Stimulated activated CD8-positive, alpha-beta memory T cell treated with anti-CD3 and anti-CD28 coated beads, Interleukin-15, amount 100 ng/mL, for 48 hours (primary cell): ENCODE measurements at places on chromosomes 13 and 19.

GRCh38 chr19:3479834-3480215 lies 500 bp downstream of the SMIM24 start:
- DNase-seq, result no peak

GRCh38 chr19:45305007-45305406 lies 17.7 kb downstream of the CKM start:
- DNase-seq, result no peak

GRCh38 chr13:68257111-68257842 lies 1027.1 kb upstream of the PCDH9 start:
- DNase-seq, result no peak

DNA sequence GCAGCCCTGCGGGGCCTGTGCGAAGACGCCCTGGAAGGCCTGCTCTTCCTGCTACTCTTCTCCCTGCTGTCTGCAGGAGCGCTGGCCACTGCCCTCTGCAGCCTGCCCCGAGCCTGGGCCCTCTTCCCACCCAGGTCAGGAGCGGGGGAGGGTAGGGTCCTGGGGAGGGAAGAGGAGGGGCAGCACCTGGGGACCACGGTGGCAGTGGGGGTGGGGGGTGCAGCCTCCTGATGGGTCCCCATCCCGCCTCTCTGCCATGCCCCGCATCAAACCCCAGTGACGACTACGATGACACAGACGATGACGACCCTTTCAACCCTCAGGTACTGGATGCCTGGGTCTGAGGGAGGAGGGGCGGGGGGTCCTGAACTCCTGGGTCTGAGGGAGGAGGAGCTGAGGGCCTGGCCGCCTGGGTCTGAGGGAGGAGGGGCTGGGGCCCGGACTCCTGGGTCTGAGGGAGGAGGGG lies 13.4 kb upstream of the LENG8 start:
- no peak for DNase-seq

DNA sequence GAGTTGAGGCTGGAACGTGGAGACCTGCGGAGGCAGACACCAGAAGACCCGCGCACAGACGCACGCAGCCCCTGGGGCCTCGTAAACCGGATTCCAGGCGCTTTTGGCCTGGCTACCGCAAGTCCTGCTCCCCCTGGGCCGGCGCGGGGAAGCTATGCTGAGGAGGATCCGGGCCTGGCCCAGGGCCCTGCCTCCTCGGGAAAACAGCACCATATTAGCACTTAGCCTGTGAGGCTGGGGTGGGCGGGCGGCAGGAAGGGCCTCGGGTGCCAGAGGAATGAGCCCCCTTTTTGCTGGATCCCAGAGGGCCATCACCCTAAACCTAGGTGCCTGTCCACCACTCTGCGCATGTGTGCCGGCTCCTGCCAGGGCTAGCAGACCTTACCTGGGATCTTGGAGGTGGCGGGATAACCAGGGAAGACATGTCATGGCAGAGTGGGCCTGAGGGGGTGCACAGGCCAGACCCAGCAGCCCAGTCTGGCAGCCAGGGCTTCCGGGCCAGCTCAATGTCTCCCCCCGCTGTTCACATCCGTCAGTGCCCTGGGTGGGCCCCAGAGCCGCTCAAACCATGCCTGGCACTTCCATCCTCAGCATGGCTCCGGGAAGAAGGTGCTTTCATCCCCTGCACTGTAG lies 7.3 kb downstream of the ELOF1 start:
- no peak for DNase-seq

DNA sequence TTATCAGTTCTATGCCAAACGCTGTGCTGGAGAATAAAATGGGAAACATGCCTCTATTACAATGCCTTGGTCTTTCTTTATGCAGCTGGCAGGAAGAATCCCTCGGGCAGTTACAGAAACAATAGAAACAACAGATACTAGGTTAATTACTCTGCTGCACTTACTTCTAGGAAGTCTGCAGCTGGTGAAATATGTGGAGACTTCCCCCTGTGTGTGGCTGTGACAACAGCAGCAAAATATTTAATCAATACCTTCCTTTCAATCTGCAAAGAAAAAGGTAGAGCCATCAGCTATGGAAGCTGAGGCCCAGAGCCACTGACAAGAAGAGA lies 9.9 kb downstream of the STOML3 start:
- no peak for DNase-seq

DNA sequence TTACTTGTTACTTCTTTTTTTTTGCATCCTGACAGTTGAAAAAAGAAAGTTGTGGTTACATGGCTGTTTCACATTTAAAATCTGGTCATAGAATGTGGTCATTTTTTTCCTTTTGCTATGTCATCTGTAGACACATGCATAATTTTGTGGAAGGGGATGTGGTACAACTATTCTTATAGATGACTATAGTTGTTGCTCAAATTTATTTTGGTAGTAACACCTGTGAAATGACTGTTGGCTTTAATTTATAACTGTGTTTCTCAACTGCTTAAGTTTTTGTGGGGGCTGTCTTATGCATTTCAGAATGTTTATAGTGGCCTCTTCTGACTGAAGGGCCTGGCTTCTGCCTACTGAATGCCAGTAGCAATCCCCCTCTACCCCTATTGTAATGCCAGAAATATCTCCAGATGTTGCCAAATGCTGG lies 130.5 kb downstream of the PAN3 start:
- DNase-seq, result no peak

- DNase-seq, result no peak
Observed at GRCh38 chr19:13002166-13002898, 7.1 kb downstream of the NFIX start.

DNA sequence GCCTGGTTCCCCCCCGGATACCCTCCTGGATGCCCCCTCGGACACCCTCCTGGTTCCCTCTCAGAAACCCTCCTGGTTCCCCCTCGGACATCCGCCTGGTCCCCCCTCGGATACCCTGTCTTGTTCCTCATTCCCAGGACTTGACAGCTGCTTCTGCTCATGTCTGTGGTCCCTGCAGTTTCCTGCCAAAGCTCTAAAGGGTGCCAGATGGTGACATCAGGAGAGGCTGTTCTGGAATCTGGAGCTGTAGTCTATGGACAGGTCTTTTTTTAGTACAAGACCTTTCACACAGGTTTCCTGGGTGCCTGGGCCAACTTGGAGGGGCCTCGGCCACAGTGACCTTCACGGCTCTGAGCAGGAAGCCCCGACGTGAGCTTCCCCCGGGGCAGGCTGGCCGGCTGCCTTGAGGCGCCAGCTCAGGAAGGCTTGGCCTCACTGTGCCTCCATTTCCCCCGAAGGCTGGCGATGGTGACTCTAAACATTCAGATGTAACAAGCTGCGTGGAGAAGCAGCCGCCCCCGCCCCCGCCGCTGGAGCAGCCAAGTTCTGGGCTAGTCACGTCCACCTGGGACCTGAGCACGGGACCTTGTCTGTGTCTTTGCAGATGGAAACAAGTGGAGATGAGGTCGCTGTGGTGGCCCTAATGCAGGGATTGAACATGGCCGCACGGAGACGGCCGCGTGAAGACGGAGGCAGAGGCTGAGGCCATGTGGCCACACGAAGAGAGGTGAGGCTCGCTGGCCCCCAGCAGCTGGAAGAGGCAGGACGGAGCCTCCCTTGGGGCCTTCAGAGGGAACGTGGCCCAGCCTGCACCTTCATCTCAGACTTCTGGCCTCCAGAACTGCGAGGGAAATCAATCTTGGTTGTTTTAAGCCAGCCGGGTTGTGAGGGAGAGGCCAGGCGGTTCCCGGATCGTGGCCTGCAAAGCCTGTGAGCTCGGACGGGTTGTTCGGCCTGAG lies 12.7 kb downstream of the SGTA start:
- no peak for DNase-seq

GRCh38 chr13:63910511-63910910 lies 2494.9 kb upstream of the PCDH20 start:
- DNase-seq, result no peak

- no peak for DNase-seq
Observed at GRCh38 chr13:35894636-35895035, 236.5 kb downstream of the DCLK1 start.

DNA sequence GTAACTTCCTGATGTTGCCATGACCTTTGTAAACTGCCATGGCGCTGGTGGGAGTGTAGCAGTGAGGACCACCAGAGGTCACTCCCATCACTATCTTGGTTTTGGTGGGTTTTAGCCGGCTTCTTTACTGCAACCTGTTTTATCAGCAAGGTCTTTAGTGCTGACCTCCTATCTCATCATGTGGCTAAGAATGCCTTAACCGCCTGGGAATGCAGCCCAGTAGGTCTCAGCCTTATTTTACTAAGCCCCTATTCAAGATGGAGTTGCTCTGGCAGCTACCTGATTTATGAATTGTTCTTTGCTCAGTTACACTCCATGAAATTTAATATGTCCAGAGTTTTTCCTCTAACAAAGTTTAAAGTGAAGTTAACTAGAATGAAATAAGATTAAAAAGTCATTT lies 4.6 kb upstream of the EPS15L1 start:
- no peak for DNase-seq

GRCh38 chr19:48926909-48927308 lies 6.6 kb upstream of the DHDH start:
- DNase-seq, result no peak

- DNase-seq, result no peak
Observed at GRCh38 chr19:10316229-10317044, 622 bp upstream of the FDX2 start.

DNA sequence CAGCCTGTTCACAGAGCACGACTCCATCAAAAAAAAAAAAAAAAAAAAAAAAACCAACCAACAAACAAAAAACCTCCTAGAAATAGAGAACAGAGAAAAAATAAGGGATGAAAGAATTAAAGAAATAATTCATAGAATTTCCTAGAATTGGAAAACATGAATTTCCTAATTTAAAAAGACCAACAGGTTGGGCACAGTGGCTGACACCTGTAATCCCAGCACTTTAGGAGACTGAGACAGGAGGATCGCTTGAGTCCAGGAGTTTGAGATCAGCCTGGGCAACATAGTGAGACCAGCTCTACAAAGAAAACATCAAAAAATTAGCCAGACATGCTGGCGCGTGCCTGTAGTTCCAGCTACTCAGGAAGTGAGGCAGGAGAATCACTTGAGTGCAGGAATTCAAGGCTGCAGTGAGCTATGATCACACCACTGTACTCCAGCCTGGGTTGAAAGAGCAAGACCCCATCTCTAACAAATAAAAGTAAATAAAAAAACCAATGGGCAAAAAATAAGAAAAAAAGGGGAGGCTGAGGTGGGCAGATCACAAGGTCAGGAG lies 6.5 kb downstream of the SPART start:
- DNase-seq, result no peak

- no peak for DNase-seq
Observed at GRCh38 chr13:39874331-39875053, 219.0 kb downstream of the COG6 start.

DNA sequence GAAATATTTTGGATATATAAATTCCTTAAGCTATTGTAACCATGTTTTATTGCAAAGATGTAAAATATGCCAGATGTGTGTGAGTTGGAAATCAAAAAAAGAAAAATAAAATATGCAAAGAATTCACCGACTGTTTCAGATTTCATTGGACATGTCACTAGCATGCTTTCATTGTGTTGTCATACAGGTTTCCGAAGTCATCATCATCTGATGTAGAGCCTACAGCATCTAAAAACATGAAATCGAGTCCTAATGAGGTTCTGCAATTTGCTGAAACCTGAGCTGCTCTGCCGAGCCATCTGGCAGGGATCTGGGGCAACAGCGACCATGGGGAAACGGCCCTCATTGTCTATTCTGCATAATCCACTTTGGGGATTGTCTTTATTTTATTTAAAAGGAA lies 196.1 kb upstream of the MAB21L1 start:
- no peak for DNase-seq

DNA sequence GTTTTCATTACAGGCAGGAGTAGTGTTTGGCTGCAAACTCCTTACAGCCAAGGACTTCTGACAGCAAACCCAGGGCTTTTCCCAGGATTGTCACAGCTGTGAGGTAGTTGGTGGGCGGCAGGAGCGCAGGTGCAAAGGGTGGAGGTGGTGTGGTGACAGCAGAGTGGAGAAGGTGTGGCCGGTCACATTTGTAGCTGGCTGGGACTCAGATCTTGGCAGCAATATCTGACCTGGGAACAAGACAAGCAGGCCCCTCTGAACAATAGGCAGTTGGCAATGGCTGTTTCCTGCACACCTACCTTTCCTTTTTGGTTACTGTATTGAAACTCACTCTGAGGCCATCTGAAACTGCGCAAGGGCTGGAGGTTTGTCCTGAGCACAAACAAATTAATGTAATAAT lies 327.3 kb downstream of the COG6 start:
- DNase-seq, result no peak

DNA sequence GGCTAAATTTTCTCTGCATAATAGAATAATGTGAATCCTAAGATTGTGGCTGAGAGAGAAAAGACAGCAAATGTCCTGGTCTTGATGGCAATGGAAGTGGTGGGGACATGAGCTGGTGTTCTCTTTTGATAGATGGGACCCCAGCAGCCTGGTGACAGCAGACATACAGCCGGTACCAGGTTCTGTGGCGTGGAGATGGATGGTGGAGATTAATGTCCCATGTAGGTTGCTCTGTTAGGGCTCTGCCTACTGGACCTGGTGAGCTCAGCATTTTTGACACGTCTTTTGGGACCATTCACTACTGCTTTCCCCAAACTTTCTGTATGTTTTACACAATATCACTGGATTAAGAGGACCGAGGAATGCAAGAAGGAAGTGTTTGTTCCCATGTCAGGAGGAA lies 8.2 kb upstream of the SIGLEC14 start:
- DNase-seq, result no peak

- DNase-seq, result no peak
Observed at GRCh38 chr13:92461402-92461801, 765.2 kb upstream of the GPC6 start.

GRCh38 chr19:29193155-29193554 lies 19.8 kb downstream of the UQCRFS1 start:
- DNase-seq, result no peak

GRCh38 chr13:104984296-104984818 lies 1551.1 kb downstream of the EFNB2 start:
- DNase-seq, result peak; percentile 13

- no peak for DNase-seq
Observed at GRCh38 chr13:60019119-60019993, 144.4 kb downstream of the DIAPH3 start.

- DNase-seq, result no peak
Observed at GRCh38 chr19:10173527-10173926, 21.2 kb downstream of the DNMT1 start.

GRCh38 chr13:105642511-105642958 lies 892.9 kb downstream of the EFNB2 start:
- DNase-seq, result no peak
